ENCODE measurements at places on chromosomes 6 and 20.
A peak's percentile ranks its signal among the peaks of the same experiment; 100 is the strongest.

GRCh38 chr6:100721256-100721655, 159.9 kb downstream of the ASCC3 start:
- no peak for DNase-seq

- DNase-seq, result no peak
Observed at GRCh38 chr6:40274058-40274457, 313.1 kb downstream of the LRFN2 start.

- no peak for DNase-seq
Observed at GRCh38 chr6:116073765-116074440, 13.2 kb upstream of the FRK start.

GRCh38 chr6:73560182-73560732, 39.4 kb upstream of the EEF1A1 start:
- DNase-seq, result peak; percentile 49

DNA sequence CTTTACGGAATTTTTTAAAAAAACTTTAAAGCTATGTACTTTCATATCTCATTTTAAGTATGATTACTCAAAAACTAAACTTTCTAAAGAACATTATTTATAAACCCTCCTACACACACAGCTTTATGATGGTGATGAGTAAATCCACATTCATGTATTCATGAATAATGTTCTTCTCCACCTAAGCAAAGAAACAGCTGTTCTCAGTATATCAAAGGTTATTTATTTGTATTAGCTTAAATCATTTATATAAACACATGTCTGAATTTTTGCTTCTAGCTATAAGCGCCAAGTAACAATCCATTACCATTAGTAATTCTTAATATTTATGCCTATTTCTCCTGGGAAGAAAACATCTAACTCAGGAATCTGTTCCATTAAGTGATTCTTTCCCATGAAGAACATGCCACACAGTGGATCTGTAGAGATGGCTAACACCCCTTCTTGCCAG, 63.3 kb downstream of the SMLR1 start:
- no peak for DNase-seq

DNA sequence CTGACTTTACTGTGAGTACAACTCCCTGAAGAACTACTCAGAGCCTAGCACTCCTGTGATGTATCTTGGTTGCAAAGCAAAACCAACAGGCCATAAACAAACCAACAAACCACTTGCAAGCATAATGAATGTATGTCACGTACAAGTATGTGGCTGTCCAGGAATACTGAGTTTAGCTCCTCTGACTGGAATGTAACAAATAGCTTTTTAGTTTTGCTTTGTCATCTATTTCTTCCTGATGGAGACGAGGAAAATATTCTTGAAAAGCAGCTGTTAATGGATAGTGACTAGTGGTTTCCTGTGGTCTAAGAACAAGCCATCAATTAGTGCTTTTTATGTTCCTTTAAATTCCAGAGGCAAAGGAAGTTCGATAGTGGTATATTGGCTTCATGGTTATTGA, 101.9 kb upstream of the LY86 start:
- DNase-seq, result no peak

- peak; percentile 58 for DNase-seq
Observed at GRCh38 chr6:158686791-158687381, 37.0 kb downstream of the SYTL3 start.

GRCh38 chr6:118843685-118844390, 50.1 kb upstream of the ASF1A start:
- DNase-seq, result peak; percentile 57

DNA sequence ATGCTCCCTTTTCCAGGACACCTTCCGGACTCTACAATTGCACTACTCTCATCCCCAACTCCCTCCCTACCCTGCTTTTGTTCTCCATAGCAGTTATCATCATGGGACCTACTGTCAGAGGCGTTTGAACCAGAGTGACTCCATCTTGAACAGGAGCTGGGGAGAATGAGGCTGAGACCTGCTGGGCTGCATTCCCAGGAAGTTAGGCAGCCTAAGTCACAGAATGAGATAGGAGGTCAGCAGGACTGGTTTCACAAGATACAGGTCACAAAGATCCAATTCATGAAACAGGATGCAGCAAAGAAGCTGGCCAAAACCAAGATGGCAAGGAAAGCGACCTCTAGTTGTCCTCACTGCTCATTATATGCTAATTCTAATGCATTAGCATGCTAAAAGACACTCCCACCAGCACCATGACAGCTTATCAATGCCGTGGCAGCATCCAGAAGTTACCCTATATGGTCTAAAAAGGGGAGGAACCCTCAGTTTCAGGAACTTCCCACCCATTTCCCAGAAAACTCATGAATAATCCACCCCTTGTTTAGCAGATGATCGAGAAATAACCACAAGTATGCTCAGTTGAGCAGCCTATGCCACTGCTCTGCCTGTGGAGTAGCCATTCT, 15.6 kb downstream of the SLC13A3 start:
- DNase-seq, result no peak

DNA sequence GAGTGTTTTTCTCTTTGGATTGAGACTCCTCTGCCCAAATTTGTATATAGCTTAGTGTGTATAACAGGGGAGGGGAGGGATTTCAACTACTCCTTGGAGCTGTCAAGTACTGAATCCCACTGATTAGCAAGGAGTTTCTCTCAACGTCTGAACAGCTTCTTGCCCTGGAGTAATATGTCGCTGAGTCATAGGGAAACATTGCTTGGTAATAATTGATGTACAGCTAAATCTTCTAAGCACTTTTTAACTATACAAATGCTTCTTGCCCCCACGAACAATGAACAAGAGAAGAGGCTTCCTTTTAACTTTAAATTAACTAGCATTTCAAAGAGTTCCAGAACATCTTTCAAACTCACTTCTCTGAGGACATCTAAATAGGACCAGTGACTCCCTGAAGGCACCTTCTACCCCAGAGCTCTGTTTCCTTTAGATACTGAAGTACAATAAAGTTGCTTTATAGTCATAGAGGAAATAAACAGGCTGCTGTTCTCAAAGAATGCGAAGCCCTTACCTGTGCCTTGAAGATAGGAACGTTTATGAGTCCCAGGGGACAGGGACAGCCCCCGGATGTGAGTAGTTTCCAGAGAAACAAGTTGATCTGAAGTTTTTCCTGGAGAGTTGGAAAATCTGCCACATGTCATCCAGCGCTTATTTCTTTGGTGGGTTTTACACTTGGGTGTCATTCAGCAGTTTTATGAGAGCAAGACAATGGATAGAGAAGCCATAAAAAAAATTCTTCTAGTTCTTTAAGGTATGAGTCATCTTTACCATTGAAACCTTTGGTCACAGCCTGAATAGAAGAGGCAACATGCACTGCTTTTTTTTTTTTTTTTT, 462.5 kb upstream of the BTBD3 start:
- no peak for DNase-seq

- no peak for DNase-seq
Observed at GRCh38 chr6:35419417-35419816, 32.7 kb upstream of the FANCE start.

DNA sequence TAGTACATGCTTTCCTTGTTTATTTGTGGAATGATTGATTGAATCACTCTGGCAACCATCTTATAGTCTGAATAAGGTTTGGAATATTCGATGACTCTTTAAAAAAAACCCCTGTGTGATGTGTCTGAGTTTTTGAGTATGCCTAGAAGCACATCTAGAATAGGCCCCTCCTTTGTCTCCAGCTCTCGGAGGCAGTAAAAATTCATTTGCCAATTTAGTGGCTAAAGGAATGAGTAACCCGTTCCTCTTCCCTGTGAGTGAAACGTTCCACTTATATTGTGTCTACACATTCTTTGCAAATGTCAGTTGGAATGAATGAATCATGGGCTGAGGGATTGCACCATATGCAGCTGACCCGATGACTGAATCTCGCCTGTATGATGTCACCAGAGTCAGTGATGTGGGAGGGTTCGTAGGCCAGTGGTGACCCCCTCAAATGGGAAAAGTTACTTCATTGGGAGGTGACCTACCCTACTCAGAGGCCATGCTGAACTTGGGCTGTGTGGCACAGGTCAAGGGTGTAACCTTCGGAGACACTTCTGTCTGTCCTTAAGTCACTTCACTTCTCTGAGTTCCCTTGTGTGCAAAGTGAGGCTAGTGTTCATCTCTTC, 21.6 kb downstream of the MOCS3 start:
- no peak for DNase-seq

DNA sequence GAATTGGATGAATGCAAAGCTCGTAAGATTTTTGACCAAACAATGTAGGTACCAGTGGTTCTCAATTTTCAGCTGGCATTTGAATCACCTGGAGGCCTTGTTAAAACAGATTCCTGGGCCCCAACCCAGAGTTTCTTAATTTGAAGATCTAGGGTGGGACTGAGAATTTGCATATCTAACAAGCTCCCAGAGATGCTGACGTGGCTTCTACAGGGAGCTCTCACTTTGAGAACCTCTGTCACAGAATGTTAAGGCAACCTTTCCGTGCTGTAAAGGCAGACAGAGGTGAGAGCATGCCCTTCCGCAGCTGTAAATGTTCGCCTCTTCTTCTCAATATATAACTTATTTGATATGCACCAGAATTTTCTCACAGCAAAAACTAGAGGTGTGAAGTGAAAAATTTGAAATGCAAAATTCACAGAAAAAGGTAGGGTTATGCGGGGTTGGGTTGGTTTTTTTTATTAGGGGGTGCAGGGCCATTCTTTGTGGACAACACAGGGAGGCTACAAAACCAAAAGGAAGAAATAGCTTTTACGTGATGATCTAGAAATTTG, 69.4 kb downstream of the BMP2 start:
- no peak for DNase-seq

DNA sequence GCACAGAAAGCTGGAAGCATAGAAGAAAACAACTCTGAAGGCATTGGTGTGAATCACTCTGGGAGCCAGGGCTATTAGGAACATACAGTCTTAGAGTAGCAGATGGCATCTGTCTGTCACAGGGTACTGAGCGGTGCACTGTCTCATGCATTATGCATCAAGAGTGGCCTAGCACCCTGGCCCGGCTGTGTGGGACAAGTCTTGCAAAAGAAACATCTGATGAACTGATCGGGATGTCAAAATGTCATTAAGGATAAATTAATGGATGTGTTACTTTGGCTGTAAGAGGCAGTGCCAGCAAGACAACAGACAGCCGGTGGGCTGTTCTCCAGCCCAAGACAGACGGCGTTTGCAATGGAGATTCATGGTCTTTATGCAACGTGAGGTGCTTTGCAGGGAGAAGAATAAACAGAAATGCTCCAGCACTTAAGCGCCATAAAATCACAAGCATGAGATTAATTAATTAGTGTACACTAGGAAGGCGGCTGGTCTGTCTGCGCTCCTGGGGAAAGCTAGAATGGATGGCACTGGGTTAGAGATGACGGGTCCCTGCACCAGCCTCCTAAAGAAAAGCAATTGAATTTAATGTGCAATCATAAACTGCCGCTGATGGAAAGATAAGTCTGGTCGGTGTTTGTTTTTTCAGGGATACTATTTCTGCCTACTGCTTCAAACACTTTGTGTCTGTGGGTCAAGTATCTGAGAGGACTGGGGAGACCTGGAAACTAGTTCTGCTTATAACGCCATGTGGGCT, 600.6 kb upstream of the CHD6 start:
- no peak for DNase-seq

GRCh38 chr6:75266716-75267291, 17.8 kb downstream of the TMEM30A start:
- DNase-seq, result peak; percentile 42

GRCh38 chr20:12113468-12114371, 196.0 kb downstream of the BTBD3 start:
- no peak for DNase-seq

DNA sequence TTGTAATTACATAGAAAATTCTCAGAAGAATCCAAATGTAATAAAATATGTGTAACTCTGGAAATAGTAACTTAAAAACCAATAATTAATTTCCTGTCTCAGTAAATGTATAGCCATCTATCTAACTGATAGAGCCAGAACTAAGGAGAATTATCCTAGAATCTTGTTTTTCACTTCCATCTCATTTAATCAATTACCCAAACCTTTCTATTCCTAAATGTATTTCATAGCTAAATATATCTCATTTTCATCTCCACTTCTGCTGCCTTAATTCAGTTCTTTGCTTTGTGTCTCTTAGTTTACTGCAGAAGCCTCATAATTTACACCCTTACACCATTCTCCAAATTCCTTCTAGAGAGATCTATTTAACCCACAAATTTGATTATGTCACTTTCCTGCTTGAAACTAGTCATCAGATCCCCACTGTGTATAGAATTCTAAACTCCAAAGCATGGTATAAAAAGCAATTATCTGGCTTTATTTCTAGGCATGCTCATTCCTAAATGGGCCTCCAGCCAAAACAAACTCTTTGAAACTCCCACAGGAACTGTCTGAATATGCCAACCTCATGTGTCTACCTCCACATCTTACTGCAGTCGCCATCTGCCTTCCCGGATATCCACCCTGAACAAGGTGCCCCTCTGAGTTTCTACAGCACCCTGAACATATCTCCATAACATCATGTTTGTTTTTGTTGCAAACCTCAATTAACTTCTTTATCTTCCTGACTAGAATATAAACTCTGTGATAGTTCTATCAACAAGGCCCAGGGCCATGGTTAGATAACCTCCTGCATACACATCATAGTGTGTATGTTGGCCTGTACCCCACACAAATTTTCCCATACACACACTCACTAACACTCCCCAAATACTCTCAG, 70.5 kb upstream of the ADTRP start:
- no peak for DNase-seq

- DNase-seq, result no peak
Observed at GRCh38 chr6:80330961-80331360, 224.5 kb downstream of the BCKDHB start.

DNA sequence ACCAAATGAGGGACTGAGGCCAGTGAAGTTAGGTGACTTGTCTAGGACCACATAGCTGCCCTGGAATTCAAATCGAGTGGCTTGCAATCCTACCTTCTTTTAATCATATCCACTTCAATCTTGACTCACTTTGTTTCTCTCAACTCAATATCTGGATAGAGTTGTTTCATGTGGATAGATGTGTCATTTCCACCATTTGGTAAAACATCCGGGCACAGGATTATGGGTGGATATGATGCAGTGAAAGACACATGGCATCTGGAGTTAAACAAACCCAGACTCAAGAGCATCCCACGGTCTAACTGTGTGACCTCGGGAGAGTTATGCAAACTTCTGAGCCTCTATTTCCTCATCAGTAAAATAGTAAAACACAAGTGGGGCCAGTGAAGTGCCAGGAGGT, 103.6 kb upstream of the CNKSR3 start:
- DNase-seq, result no peak

DNA sequence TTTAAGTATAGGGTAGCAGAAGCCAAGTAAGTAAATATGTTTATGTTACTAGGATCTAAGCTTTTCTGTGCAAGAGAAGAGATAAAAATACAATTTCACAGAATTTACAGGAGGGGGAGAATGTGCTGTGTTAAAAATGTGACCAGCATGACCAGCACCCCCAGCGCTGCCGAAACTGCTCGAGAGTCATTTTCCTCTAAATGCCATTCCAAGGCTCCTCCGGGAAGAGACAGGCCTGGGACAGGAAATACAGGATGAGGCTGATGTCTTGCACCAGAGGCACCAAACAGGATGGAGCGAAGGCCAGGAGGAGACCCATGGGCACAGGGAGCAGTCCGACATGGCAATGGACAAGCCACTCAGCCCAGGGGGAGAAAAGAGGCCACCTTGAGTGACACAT, 21.1 kb downstream of the TAF4 start:
- DNase-seq, result no peak

- no peak for DNase-seq
Observed at GRCh38 chr6:74357321-74357720, 661.3 kb downstream of the CD109 start.

- no peak for DNase-seq
Observed at GRCh38 chr6:168964138-168964835, 289.4 kb downstream of the THBS2 start.

GRCh38 chr6:45591306-45591705, 213.6 kb upstream of the SUPT3H start:
- DNase-seq, result no peak

Data from GM13976 (cell line).